ENCODE measurements at places on chromosomes 3 and 15.
A peak's percentile ranks its signal among the peaks of the same experiment; 100 is the strongest.

DNA sequence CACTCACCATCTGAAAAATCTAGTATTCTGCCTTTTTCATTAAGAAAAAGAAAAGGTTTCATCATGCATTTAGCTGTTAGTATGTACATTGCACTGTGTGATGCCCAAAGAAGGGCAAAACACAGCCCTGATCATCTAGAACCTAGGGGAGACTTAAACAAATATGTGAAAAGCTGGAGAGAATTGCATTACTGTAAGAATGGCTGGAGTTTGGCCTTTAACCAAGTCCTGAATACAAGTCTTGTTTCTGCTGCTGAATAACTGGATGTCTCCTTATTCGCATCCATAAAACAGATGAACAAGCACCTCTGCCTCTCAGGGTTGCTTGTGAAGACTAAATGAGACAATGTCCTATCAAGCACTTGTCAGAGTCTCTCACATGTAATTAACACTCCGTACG lies 233.4 kb upstream of the LRTM1 start:
- DNase-seq, result no peak

GRCh38 chr3:20646425-20646824 lies 460.4 kb upstream of the SGO1 start:
- DNase-seq, result no peak

DNA sequence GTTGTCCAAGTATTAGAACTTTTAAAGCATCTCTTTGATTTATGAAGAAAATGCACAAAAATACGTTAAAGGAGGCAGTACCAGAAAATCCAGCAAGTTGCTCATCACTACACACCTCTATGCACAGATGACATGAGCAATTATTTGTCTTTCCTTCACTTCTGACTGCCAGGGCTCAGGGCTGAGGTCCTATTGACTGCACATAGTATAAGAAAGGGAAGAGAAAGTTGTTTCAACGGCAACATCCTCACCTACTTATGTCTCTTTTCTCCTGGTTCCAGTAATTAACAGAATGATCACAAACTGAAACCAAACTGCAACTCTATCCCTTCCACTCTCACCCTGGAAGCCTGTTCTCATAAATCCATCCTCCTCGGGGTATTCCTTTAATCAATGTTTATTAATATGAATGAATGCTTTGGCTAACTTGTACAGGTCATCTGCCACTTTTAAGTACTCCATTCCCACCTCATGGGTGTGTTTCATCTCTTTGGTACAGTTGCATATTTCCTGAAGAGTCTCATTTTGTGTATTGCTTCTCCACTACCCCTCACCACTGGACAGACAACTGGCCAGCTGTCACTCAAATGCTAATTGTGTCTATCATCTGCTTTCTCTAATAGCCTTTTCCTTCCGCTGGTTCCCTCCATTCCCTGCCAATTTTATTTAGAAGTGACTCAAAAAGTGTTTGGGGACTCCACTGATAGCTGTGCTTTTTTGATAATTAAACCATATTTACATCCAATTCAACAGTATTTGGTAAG lies 34.5 kb downstream of the RAB27A start:
- DNase-seq, result no peak

DNA sequence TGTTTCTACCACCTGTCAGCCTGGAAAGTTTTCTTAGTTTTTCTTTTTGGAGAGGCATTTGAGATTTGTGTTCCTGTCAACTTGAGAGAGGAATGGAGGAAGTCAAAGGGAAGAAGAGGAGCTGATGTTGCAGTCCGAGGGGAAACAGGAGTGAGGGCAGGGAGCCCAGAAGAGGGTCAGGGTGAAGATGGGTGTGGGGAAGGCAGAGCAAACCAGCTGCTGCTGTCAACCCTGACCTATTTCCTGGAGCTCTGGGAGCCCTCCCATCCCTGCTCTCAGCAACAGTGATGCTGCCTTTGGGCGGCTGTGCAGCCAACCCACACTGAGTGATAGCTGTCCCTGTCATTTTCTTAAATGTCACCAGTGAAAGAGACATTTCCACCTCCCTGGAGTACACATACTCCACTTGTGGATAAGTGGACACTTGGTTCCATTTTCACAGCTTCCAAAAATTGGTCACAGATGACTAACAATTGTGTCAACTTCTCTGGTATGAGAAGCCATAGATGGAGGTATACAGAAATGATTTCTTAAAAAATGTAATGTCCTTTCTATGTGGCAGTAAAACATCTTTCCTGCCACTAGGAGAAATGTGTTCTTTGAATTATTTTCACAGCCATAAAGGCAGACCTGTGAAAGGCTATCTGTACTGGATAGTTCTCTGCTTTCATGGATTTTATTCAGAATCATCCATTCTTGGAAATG lies 556.3 kb upstream of the TBL1XR1 start:
- DNase-seq, result peak; percentile 80

DNA sequence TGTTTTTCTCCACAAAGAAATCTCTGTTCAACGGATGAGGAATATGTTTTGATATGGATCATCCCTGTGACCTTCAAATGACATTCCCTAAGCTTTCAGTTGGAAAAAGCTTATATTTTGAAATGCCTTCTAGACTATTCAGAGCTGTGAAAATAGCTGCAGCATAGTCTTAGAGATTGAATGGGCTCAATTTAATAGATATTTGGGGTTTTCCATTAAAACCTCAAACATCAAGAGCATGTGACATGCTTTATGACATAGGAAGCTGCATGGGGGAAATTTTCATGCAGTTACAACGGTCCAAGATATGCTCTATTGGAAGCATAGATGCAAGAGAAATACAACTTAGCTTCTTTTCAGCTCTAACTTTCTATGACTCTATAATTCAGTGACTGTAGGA lies 102.8 kb downstream of the LSAMP start:
- no peak for DNase-seq

DNA sequence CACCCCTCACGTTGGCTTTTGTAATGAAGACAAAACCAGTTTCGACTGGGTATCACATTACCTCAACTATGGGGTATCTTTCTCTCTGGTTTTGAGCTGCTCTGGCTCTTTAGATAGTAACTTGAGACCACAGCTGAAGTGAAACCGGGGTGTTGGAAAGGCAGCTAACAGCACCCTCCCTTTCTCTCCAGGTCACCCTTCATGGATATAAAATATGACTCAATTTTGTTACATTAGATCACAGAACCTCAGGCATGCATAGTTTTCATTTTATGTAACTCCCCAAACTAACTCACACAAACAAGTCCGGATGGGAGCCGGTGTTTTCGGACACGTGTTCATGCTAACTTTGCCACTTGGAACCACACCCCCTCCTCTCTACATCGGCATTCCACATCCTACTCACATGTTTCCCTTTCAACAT lies 90.7 kb downstream of the NR2F2 start:
- DNase-seq, result no peak

DNA sequence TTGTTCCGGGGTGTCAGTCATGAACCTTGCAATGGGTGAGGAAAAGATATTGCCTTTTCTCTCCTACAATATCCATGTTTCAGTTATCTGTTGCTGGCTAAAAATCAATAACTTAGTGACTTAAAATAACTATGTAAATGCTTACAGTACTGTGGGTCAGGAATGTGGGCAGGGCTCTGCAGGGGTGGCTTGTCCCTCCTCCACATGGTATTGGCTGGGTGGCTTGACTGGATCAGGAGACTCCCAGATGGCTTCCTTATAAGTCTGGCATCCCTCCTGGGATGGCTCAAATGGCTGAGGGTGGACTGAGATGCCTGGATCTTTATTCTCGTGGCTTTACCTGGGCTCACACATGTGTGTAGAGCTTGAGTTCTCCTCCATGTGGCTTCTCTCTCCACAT lies 47.5 kb downstream of the GTPBP8 start:
- no peak for DNase-seq

- no peak for DNase-seq
These were observed 419.5 kb upstream of the C2CD4B start for GRCh38 chr15:62584301-62585235.

GRCh38 chr15:74841891-74842373 lies 1.0 kb downstream of the ULK3 start:
- DNase-seq, result no peak

GRCh38 chr3:51304230-51304629 lies 80.9 kb upstream of the MANF start:
- no peak for DNase-seq

DNA sequence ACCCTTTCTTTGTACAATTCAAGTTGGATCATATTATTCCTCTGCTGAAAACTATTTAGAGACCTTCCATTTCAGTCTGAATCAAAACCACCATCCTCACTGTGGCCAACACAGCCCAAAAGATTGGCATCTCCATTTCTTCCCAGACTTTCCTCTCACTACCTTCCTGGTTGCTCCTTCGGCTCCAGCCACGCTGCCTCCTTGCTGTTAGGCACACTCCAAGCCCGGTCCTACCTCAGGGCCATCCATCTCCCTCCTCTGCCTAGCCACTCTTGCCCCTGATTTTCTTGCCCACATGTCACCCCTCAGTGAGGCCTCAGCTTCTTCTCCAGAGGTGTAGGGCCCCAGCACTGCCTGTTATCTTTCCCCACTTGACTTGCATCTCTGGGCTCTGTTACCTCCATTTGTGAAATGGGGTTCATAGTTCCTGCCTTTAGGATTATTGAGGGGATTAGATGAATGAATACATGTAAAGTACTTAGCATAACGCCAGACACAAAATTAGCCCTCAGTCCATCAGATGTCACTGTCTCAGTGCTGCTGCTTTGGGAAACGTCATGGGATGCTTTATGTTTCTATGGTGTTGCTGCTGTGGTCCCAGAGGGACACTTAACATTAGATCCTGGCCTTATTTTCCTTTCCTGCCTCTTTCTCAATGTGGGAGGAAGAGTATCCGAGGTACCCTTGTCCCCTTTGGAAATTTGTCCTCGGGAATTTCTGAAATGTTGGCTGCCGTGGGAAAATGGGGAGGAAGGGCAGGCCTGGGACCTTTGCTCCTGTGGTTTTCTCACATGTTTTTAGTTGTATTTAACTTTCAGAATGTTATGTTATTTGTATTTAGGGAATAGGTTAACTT lies 31.3 kb downstream of the SNRK start:
- peak; percentile 13 for DNase-seq

GRCh38 chr3:12423918-12424630 lies 60.2 kb upstream of the TSEN2 start:
- peak; percentile 58 for DNase-seq

- no peak for DNase-seq
These were observed 29.8 kb upstream of the ALDH1A3 start for GRCh38 chr15:100849855-100850218.

- DNase-seq, result no peak
These were observed 110.6 kb downstream of the THSD4 start for GRCh38 chr15:71225851-71226250.

GRCh38 chr3:106018102-106018501 lies 149.3 kb upstream of the CBLB start:
- DNase-seq, result no peak

- DNase-seq, result peak; percentile 24
These were observed 484.4 kb downstream of the CNTN4 start for GRCh38 chr3:2583046-2583445.

DNA sequence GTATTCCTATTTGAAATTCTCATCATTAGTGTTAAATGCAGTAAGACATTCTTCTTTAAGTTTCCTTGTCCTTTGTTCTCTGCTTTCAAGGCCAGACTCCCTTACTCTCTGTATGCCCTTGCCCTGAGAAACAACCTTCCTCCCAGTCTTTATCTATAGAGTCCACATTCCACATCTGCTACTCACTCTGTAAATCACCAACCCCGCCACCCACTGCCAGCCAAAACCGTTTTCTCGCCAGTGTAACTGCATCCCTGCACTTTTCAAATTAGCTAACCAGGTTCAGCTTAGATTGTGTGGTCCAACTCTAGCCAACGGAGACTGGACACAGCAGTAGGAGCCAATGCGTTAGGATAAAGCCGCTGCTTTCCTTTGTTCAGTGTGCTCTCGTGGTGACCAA lies 402.4 kb upstream of the PDZRN3 start:
- DNase-seq, result no peak

DNA sequence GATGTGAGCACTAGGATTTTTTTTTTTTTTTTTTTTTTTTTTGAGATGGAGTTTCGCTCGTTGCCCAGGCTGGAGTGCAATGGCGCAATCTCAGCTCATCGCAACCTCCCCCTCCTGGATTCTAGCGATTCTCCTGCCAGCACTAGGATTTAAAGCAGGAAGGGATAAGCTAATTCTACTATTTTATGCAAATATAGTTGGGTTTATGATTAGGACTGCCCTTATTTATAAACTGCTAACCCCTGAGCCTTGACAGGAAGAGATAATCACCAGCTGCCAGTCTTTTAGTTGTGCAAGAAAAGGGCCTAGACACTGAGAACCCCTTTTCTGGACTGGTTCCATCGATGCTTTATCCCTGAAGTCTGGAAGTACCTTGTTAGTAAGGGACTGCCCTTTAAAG lies 36.7 kb downstream of the IFT57 start:
- no peak for DNase-seq

DNA sequence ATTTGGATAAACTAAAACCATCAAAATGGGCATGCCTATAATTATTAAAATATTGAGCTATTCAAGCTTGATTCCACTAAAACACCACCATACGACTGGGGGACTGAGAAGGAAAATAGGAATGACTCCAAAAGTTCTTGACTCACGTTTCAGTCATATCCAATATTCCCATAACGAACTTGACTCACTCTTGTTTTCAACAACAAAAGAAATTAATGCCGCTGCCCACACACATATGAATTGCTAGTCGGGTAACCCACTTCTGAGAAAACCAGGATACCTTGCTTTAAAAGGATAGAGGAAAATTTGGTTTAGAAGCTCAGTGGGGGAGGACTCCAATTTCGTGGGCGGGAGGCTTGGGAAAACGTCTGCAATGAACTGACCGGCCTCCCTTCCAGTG lies 5.2 kb downstream of the HTR3C start:
- DNase-seq, result no peak
